ENCODE measurements at places on chromosomes 7 and 10.
A peak's percentile ranks its signal among the peaks of the same experiment; 100 is the strongest.

DNA sequence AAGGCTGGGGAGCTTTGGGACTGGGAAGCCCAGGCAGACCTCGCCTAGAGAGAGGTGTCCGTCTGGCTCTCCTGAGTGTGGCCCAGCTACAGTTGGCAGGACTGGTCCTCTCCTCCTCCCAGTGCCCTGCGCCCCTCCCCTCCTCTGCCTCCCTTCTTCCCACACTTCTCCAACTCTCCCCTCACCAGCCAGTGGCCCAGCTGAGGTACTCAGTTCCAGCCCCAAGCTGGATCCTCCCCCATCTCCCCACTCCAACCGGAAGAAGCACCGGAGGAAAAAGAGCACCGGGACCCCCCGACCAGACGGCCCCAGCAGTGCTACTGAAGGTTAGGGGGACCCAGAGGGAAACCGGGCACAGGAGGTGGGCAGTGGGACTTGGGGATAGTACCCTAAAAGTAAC, 27.7 kb downstream of the GBX1 start:
- peak; percentile 48 for DNase-seq

DNA sequence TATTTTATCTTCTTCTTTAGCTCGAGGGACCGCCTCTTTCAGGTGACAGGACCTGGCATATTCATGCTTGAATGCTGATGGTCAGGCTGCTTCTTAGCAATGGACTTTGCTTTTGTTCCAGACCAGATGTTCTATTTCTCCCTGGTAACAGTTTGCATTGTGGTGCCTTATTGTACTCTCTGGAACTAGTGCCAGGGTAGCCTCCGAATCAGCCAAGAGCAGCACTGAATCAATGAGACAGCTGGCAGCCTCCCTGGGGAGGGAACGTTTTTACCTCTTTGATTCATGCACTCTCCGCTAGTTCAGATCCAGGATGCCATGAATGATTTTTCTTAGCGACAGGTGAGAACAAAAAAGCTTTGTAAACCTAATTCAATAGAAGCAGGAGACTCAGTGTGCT, 54.1 kb upstream of the NXPH1 start:
- no peak for DNase-seq

DNA sequence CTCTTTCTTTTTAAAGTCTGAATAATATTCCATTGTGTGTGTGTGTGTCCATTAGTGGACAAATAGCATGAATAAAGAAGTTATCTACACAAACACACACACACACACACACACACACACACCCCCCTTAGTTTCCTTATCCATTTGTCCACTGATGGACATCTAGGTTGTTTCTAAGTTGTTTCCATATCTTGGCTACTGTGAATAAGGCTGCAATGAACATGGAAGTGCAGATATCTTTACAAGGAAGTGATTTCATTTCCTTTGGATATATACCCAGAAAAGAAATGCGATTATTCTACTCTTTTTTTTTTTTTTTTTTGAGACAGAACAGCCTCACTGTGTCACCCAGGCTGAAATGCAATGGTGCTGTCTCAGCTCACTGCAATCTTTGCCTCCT, 113.5 kb downstream of the MBL2 start:
- DNase-seq = no peak

DNA sequence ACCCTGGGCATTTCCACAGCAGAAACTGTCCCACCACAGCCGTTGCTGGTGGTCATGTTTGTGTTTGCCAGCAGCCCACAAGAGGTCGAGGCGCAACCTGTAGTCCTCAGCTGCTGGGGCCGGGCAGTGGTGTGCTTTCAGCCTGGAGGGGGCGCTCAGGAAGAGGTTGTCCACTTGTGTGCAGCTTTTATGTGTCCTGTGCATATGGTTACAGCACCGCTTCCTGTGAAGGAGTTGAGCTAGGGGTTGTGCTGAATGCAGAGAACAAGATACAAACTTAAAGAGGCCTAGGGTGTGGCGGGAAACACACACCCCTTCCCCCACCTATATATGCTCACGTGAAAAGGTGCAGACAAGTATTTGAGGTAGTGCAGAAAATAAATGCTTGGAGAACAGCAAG, 29.5 kb upstream of the PFKFB3 start:
- DNase-seq = no peak

DNA sequence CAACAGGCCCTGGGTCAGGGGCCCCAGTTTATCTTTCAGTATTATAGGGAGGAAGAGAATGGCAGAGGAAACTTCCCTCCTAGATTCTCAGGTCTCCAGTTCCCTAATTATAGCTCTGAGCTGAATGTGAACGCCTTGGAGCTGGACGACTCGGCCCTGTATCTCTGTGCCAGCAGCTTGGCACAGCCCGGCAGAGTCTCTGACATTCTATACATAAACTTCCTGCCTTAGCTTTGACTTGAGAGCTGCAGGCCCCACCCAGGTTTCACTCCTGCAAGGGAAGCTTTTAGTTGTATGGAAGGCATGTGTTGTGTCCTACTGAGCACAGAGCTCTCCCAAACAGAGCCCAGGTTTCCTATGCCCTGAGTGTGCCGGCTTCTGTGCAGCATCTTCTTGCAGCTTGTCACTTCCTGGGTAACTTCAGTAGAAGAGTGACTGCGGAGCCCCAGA, 205.6 kb upstream of the PRSS58 start:
- DNase-seq = no peak

DNA sequence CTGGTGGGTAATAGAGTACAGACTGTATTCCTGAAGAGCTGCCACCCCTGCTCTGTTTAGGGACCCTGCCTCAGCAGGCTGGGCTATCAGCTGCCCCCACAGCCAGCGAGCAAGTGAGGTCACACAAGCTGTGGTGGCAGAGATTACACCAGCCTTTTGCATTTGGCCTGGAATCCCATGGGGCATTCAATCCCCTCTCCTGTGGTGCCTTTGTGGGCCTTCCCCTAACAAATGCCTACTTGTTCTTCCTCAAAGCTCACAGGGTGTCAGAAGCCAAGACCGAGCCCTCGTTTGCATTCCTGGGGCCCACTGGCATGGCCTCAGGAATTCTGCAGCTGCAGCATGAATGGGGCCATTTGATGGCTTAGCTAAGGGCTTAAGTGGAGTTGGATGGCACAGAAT, 212.7 kb upstream of the PHYHIPL start:
- DNase-seq = no peak

DNA sequence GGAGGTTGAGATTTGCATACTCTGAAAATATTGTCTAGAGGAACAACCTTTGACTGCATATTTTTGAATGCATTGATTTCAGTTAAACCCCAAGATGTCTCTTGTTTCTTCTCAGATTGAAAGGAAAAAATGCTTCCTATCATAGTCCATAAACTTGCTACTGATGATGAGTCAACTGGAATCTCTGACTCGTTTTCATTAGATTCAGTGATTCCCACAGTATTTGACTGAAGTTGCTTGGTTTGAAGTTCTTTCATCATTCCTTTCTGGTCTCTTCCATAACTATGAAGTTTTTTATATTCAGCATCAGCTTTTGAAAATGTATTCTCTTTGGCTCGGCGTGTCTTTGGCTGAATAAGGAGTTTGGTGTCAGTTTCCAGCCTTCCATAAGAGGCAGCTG, 10.7 kb downstream of the PEX1 start:
- DNase-seq = no peak

DNA sequence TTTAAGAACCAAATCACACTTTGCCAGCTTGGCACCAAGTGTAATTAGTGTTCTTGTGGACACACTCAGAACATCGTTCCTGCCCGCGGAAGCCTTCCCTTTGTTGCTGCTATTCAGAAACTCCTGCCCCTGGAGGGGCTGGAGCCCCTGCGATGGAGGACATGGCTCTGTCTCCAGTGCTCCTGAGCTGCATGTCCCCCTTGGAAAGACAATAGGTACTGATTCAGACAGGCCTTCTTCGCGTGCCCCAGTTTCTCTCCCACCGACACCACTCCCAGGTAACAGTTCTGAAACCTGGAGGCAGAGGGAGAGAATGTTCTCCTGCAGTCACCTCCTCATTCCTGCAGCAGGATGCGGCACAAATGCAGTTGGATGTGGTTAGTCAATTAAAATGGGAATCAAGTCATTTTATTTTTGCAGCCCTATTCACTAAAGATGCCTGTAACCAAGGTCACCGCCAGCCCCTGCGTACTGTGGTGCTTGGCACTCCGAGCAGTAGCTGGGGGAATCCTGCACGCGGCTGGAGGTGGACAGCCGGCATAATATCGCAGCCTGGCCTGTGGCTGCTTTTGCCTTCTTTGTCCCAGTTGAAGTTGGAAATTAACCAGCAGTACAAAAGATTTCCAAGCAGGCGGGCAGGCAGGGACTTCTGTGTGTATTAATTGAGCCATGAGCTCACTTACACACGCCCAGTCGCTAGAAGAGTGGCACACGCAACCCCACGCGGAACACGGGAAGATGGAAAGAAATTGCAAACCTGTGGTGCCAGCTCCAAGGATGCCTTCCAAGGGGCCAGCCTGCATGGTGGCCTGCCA, 205.7 kb downstream of the EBF3 start:
- peak; percentile 58 for DNase-seq

GRCh38 chr7:18003286-18003994, 24.2 kb downstream of the PRPS1L1 start:
- DNase-seq = no peak

- no peak for DNase-seq
Observed at GRCh38 chr7:104826135-104826534, 187.9 kb upstream of the KMT2E start.

- DNase-seq = no peak
Observed at GRCh38 chr7:2012981-2013380, 219.8 kb downstream of the MAD1L1 start.

GRCh38 chr10:95860166-95860940, 47.4 kb upstream of the CC2D2B start:
- no peak for DNase-seq

- DNase-seq = no peak
Observed at GRCh38 chr10:30493609-30494530, 59.9 kb downstream of the MAP3K8 start.

- DNase-seq = no peak
Observed at GRCh38 chr10:76624470-76624869, 1013.1 kb downstream of the KCNMA1 start.

- no peak for DNase-seq
Observed at GRCh38 chr7:120110169-120110568, 162.8 kb upstream of the KCND2 start.

DNA sequence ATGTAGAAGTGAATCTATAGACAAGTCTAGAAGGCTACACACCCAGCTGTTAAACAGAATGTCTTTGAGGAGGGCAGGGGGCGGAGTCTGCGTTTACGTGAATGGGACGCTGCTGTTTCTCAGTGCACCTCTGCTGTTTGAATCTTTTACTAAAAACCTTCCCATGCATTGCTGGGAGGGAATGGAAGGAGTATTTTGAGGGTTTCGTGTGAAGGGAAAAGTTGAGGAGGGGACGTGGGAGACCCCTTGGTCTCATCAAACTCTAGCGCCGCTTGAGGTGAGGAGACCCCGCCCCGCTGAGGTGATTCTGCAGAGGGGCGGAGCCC, 492 bp upstream of the VCL start:
- no peak for DNase-seq

DNA sequence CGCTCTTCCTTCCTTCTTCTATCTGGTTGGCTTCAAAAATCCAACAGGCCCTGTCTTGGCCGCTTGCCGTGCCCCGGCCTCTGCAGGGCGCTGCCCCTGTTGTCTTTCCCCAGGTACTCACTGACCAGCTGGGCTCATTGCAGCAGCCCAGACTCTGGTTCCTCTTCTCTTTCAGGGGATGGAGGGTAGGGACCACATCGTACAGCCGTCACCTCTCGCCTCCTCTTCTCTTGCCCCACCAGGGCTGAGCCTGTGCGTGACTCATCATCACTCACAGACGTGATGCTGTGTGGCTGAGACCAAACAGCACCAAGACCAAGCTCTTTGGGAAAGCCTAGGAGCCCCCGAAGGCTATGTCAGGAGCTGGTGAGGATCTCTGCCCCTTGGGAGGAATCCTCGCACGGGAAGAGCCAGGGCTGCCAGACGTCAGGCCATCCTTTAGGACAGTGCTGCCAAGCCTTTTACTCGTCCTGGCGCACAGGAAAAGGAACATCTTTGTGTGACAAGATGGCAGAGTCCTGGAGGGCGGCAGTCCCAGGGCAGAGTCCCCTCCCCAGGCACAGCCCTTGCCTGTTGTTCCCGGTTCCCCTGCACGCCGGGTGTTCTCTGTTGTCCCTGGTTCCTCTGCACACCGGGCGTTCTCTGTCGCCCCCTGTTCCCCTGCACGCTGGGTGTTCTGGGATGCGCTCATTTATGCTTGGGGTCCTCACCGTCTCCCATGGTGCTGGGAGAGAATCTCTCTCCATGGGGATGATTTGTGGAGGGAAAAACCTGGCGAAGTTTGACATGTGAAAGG, 188.5 kb upstream of the SHH start:
- peak; percentile 30 for DNase-seq

DNA sequence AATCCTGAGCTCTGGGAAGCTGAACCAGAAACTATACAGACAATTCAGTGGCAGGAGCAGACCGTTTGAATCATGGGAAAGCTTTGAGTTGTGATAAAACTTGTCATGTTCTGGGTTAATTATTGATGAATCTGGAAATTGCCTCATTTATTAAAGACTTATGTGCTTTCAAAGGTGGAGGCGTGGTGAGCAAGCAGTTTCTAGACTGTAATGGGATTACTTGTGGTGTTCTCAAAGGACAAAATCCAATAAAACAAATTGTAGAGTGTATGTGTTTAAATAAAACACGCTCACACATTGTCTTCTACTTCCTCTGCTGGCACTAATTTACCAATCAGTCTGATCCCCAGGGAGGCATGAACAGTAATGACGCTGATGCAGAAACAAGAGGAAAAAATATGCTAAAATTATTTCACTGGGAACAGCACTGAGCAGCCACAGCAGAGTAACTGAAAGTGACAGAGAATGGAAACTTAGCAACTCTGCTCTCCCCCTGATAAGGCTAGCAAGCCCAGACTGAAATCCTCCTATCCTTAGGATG, 25.1 kb downstream of the PARD3 start:
- DNase-seq = no peak

DNA sequence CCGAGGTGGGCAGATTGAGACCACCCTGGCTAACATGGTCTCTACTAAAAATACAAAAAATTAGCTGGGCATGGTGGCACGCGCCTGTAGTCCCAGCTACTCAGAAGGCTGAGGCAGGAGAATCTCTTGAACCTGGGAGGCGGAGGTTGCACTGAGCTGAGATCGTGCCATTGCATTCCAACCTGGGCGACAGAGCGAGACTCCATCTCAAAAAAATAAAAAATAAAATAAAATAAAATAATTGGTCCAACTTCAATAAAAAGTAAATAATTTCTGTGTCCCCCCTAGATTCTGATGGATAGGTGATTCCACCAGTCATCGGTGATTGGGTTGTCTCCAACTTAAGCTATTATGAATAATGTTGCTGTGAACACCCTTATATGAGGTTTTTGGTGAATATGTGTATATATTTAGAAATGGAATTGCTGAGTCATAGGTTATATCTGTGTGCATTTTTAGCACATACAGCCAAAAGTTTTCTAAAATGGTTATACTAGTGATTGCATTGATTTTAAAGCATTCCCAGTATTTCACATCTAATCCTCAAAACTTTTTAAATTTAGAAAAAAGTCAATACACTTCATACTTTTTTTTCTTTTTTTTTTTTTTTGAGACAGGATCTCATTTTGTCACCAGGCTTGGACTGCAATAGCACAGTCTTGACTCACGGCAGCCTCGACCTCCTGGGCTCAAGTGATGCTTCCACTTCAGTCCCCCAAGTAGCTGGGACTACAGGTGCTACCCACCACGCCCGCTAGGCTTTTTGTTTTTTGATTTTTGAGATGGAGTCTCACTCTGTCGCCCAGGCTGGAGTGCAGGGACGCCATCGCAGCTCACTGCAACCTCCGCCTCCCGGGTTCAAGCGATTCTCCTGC, 13.7 kb upstream of the SRPK2 start:
- no peak for DNase-seq
